Stimulated activated CD4-positive, alpha-beta T cell treated with anti-CD3 and anti-CD28 coated beads, Interleukin-4, amount 100 ng/mL, for 24 hours (primary cell): ENCODE measurements at places on chromosomes 11 and 22.

- DNase-seq = no peak
Measured at GRCh38 chr22:28942801-28943500, 59.6 kb downstream of the ZNRF3 start.

DNA sequence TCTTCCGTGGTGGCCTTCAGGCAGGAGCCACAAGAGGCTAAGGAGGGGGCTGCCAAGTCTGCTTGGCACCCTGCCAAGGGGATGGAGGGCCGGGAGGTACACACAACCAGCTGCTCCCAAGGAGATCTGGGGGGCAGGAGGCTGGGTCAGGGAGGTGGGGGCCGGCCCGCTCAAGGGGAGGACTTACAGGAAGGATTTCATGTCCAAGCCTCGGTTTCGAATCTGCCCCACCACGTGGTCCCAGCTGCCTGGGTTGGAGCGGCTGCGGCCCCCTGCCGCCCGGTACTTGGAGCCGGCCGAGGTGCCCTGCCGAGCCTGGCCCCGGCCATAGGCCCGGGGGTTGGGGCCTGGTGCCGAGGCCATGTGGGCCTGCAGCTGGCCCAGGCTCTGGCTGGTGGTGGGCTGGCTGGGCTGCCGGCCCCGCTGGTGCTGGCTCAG lies 33.5 kb downstream of the LRRC10B start:
- no peak for DNase-seq

- DNase-seq = no peak
Measured at GRCh38 chr11:69173925-69174581, 18.3 kb downstream of the SMIM38 start.

DNA sequence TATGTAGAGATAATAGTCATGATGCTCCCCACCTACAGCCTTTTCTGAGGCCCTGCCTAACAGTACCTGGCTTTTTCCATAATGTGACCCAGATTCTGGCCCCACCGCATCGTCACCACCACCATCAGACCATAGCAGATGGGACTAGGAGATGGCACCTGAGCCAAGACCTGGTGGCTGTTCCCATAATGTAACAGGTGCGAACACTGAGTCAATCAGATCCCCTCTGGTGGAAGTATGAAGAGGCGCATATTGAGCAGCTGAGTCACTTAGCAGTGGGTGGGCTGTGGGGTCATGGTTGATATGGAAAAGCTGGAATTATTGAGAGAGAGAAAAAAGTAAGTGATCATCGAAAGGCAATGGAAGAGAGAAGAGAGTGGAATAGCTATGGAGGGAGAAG lies 578.0 kb upstream of the CADM1 start:
- no peak for DNase-seq

DNA sequence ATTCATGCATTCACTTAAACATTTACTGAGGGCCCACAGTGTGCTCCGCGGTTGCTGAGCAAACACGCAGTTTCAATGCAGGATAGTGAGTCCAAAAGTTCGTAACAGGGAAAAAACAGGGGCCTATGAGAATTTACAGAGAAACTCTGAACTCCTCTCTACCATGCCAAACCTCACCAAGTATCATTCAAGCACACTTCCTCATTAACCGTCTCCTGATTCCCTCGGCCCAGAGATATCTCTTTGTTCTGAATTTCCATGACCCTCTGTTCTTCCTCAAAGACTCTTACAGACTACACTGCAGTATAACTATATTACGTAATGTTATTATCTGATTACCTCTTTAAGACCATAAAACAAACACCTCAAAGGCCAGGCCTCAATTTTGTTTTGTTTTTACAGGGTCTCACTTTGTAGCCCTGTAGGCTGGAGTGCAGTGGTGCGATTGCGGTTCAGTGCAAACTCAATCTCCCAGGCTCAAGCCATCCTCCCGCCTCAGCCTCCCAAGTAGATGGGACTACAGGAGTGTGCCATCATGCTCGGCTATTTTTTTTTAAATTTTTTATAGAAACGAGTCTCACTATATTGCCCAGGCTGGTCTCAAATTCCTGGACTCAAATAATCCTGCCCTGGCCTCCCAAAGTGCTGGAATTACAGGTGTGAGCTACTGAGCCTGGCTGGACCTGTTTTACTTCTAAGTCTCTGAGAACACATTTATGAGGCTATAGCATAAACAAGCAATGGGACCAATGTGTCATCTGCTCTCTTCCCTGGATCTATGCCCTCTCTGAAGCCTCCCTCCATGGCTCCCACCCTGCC lies 3.6 kb downstream of the HPS4 start:
- no peak for DNase-seq

DNA sequence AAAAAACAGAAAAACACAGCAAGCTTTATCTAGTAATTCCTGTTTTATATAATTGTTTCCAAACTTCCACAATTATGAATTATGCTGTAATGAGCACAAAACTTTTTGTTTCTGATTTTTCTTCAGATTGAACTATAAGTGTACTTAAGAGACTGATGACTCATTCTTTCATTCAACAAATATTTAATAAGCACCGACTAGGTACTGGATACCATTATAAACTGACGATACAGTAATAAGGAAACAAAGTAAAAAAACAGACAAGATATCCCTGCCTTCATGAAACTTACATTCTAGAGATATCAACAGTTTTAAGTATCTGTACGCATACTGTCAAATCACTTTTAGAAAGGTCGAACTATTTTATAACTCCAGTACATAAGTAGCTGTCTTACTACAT lies 78.6 kb downstream of the ME3 start:
- no peak for DNase-seq

DNA sequence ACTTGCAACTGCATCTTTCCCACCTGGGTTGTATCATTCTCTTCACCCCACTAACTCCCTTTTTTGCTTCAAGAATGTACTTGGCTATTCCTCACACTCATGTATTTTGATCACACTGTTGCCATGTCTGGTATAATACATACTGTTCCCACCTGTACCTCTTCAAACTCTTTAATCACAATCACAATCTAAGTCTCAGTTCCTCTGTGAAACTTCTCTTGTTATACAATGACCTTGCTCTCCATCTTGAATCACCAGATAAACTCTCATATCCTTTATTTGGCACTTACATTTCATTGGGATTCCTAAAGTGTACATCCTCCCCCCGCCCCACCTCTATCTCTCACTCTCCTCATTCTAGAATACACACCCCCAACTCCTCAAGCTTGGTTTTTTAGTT lies 516.0 kb upstream of the CHORDC1 start:
- no peak for DNase-seq

DNA sequence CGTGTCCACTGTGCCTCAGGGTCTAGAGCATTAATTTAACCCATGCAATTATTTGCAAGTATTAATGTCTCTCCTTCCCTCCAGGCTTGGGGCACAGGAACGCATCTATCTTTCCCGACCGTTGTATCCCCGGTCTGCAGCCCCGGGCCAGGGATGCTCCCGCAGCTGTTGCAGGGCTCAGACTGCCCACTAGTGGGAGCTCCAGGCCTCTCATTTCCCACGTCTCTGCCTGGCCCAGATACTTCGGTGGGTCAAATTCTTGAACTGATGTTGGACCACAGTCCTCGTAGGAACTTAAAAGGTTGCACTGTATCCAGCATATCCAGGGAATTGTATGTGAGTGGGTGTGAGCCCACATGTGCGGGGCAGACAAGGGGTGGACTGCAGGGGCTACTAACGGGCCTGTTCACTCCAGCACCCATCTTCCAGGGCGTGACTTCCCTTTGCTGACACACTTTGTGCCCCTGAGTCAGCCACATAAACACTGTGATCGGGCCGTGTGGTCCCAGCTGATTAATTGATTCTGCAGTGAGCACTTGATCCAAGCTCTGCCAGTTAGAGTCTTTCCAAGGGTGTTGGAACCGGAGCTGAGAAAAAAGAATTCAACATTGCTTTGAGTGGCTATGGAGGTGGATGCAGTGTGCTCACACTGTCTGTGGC lies 451.3 kb downstream of the TBC1D22A start:
- DNase-seq = peak; percentile 46

- DNase-seq = no peak
Measured at GRCh38 chr11:37525336-37525735, 927.3 kb upstream of the RAG2 start.

GRCh38 chr11:62081378-62082291 lies 42.2 kb upstream of the INCENP start:
- DNase-seq = peak; percentile 83

- DNase-seq = peak; percentile 66
Measured at GRCh38 chr11:45146072-45147016, at the start of gene PRDM11. PRDM11 (plus strand) TSS chr11:45146639; CDS start chr11:45181767, 35,128 bp downstream.

GRCh38 chr11:96273507-96273906 lies 69.5 kb downstream of the MAML2 start:
- no peak for DNase-seq

- DNase-seq = no peak
Measured at GRCh38 chr11:27254744-27255446, 108.1 kb downstream of the CCDC34 start.

DNA sequence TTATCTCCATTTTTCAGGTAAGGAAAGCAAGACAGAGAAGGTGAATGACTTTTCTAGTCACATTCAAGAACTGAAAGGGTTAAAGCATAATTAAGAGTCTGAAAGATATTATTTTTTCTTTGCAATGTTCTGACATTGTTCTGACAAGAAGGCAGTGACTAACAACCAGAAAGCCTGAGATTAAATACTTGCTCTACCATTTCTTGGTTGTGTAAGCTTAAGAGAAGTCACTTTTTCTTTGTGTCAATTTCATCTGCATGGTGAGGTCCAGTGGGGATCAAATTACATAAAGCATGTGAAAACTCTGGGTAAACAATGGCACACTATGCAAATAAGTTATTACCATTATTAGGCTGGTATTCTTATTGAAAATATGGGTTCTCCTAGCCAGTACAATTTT lies 73.7 kb downstream of the PHF21A start:
- no peak for DNase-seq

DNA sequence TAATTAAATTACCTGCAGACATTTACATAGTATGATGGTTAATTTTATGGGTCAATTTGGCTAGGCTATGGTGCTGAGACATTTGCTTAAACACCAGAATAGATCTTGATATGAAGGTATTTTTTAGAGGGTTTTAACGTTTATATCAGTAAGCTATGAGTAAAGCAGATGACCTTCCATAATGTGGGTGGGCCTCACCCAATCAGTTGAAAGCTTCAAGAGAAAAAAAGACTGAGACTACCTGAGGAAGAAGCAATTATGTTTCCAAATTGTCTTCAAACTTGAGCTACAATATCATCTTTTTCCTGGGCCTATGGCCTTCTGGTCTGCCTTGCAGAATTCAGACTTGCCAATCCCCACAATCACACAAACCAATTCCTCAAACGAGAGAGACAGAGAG lies 498.8 kb upstream of the API5 start:
- no peak for DNase-seq

DNA sequence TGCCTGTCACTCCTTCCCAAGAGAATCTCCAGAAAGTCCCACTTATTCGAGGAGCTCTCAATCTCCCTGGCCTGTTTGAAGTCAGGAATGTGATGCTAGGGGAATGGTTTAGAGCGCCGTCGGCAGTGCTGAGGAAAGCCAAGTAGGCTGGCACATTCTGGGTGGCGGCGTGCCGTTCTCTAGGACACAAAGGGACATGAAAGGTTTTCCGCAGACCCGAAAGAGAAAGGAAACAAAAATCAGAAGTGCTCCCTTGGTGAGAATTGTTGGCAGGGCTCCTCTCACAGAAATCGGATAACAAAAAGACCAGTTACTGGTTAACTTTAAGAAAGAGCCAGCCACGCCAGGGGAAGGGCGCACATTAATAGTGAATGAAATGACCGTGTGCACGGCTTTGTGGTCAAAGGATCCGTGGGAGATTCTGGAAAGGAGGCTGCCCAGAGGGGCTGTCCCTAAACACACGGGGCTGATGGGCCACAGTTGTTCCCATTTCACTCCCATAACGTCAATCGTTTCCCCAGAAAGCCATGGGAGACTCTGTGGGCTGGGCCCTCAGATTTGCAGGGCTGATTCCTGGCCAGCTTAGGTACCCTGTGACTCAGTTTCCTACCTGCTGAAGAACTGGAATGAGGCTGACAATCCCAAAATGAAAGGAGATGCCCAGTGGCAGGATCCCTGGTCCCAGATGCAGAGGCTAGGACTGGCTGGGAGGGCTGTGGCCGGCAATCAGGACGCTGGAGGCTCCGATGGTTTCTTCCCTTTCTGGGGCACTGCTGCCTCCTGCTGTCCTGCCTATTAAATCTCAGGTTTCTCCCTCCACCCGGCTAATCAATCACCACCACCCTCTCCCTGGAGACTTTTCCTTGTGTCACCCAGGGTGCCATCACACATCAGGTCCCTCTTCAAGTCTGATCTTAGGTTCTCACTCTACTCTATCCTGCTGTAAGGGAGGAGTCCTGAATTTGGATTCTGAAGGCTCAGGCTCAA lies 82.3 kb downstream of the RCN1 start:
- DNase-seq = peak; percentile 14

- DNase-seq = no peak
Measured at GRCh38 chr22:46024136-46024840, 47.3 kb upstream of the WNT7B start.

- DNase-seq = no peak
Measured at GRCh38 chr11:73759610-73760134, 1.2 kb downstream of the RAB6A start.

- DNase-seq = no peak
Measured at GRCh38 chr11:65583589-65583988, 7.7 kb downstream of the EHBP1L1 start.

- no peak for DNase-seq
Measured at GRCh38 chr11:73939096-73939495, 11.7 kb upstream of the DNAJB13 start.
